ENCODE measurements at places on chromosomes 4 and X.

- no peak for DNase-seq
Measured at GRCh38 chr4:68337004-68337403, 12.9 kb downstream of the YTHDC1 start.

- DNase-seq: no peak
Measured at GRCh38 chr4:81003597-81004111, 26.9 kb upstream of the BMP3 start.

GRCh38 chr4:121270389-121270788, 106.3 kb upstream of the TNIP3 start:
- DNase-seq: no peak

- peak; percentile 19 for DNase-seq
Measured at GRCh38 chr4:83503974-83504373, 19.1 kb upstream of the ABRAXAS1 start.

- no peak for DNase-seq
Measured at GRCh38 chrX:136667446-136668168, 19.6 kb downstream of the CD40LG start.

DNA sequence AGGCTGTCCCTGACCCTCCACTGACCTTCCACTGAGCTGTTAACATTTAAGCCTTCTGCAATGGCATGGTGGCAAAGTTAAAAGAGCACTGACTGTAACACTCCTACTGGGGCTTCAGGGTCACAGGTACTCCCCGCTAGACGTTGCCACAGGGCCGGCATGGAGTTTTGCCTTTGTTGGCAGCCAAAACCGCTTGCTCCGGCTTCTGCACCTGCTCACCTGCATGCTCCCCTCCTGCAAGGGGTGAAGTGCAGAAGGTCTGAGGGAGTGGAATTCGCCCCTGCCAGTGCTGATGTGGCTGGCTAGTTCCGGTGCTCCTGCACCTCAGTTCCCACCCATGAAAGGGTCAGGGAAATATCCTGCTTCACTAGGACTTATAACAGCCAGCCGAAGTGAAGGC, 571.4 kb downstream of the RAPGEF2 start:
- DNase-seq: no peak

All from activated T-helper 1 cell treated with Interleukin-2 at 50 U/mL for 16 hours (primary cell).